ENCODE measurements at places on chromosomes 7 and 10.

GRCh38 chr10:121598263-121599249 lies at the start of gene FGFR2:
Gene FGFR2, minus strand, starts transcription at chr10:121598444. Its CDS starts 4,627 bp downstream, at chr10:121593817.
- DNase-seq, result peak; percentile 92

DNA sequence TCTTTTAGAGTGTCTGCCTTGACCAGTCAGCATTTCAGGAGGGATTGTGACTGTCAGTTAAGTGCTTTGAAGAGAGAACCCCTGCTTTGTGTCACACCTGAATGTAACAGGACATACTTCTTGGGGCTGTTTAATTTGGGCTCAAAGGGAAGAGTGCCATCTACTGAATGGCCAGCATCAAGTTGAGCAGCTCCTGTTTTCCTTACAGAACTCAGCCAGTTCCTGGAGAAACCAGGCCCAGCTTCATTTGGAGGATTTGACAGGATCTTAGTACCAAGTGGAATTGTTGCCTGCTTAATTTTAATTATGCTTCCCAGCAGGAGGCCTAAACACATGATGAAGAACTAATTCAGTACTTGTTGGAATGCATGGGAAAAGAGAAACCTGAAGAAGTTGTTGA lies 8.3 kb downstream of the ADD3 start:
- peak; percentile 14 for DNase-seq

DNA sequence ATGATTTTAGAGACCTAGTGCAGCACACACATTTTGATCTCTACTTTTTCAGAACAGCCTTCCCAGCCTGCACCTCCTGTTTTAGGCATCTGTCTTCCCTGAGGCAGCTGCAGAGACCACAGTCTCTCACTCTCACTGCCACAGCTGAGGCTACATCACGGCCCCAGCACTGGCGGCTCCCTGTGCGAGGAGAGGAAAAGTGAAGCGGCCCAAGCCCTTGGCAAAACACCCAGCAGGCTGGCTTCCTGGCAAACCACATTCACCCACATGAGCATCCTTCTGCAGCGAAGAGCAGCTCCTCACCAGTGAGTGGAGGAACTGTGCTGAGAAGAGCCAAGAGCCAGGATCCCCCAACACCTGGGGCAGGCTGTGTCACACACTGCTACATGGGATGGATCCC lies 14.0 kb downstream of the HUS1 start:
- DNase-seq, result no peak

DNA sequence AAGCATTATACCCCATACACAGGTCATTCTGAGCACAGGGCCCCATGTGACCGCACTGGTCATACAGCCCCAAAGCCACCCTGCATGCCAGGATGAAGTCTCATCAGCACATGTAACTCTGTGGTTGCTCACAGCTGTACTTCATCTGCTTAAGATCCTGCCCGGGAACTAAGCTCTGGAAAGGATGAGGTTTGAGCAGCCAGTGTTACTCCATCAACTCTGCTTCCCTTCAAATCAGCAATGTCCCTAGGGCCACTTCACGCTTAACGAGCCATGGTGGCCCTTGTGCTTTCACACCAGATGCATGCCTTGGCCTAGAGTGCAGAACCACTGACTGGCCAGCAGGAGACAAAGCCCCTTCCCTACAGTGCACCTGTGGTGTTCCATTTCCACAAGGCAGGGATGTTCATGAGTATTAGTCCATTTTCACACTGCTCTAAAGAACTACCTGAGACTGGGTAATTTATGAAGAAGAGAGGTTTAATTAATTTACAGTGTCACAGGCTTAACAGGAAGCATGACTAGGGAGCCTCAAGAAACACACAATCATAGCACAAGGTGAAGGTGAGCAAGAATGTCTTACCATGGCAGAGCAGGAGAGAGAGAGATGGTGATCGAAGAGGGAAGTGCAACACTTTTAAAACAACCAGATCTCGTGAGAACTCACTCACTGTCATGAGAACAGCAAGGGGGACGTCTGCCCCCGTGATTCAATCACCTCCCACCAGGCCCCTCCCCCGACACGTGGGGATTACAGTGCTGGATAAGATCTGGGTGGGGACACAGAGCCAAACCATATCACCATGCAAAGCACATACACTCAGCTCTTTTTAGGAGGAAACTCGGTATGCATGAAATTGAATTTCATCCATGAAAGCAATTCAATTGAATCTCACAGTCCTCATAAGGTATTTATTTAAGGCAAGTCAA lies 149.0 kb upstream of the CDCA7L start:
- DNase-seq, result peak; percentile 91

DNA sequence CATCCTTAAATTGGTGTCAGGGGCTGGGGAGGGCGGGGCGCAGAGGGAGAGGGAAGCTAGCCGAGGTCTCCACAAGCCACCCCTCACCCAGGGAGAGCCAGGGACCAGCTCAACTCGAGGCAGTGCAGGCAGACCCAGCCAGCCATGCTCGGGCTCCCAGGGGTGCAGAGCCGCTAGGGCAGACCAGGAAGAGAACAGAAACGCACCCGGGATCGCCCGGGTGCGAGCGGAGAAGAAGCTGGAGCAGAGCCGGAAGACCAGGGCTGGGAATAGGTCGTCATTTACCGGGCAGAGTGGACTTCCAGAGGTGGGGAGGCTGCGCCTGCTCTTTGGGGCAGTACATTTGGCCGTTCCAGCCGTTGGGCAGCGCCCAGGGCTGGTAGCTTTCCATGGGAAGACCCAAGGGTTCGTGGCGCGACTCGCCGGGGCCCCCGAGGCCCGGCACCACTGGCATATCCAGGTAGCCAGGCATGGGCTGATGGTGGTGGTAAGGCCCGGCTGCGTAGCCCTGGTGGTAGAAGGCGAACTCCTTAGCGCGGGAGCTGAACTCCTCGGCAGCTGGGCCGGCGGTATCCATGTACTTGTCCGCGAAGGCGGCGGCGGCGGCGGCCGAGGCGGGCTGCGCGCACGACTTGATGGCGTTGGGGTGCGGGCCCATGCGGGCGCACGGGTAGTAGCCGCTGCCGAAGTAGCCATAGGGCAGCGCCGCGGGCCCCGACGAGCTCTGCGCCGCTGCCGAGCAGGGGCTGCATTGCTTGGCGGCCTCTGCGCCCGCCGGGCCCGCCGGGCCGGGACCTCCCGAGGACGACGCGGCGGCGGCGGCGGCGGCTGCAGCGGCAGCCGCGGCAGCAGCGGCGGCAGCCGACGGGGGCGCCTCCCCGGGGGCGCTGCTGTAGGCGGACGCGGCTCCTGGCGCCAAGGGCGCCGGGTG lies 755 bp downstream of the HOXA13 start:
- DNase-seq, result peak; percentile 65

GRCh38 chr7:16492513-16493062 lies 27.1 kb upstream of the SOSTDC1 start:
- peak; percentile 28 for DNase-seq

GRCh38 chr10:15324113-15324512 lies 47.0 kb downstream of the FAM171A1 start:
- DNase-seq, result no peak

DNA sequence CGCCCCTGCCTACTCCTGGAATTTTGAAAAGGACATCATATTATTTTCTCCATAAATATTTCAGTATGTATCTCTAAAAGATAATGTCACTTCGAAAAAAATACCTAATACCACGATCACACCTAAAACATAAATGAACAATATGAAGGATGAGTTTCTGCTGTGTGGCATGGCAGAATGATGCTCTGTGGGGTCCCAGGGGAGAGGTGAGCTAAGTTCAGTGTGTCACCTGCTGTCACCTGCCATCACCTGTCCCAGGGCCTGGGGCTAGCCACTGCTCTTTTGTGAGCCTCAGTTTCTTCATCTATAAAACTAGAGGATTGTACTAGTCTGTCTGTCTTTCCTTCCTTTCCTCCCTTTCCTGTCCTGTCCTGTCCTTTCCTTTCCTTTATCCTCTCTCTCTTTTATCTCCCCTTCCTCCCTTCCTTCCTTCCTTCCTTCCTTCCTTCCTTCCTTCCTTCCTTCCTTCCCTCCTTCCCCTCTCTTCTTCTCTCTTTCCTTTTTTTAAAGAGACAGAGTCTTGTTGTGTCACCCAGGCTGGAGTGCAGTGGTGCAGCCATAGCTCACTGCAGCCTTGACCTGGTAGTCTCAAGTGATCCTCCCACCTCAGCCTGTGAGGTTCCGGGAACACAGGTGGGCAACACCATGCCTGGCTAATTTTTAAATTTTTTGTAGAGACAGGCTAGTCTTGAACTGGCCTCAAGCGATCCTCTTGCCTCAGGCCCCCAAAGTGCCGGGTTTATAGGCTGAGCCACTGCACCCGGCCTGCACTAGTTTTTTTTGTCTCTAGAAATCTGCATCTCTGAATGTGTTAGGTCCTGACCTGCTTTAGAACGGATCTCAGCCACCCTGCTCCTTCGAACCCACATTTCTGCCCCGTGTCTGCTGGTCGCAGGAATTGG lies 43.1 kb downstream of the CUX1 start:
- DNase-seq, result no peak

Data from DMS53 (cell line).